NB4 (cell line): ENCODE measurements at places on chromosomes 7 and 10.

- peak; percentile 97 for DNase-seq
Observed at GRCh38 chr7:91880413-91881241, at the start of gene MTERF1. MTERF1 (minus strand) TSS chr7:91880702; CDS start chr7:91880083, 619 bp downstream.

DNA sequence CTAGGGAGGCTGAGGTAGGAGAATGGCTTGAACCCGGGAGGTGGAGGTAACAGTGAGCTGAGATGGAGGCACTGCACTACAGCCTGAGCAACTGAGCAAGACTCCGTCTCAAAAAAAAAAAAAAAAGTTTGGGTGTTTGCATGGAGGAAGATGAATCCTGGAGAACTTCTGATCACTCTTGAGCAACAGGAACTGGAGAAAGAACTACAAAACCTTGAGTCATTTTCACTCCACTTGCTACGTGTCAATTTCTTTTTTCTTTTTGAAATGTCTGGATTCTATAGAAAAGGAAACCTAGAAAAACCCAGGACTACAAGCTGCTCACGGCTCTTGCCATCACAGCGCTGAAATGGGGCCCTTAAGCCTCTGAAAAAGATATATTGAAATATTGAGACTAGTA lies 189.6 kb upstream of the NRP1 start:
- DNase-seq, result no peak

GRCh38 chr7:105940109-105940508 lies 23.0 kb upstream of the CDHR3 start:
- no peak for DNase-seq

DNA sequence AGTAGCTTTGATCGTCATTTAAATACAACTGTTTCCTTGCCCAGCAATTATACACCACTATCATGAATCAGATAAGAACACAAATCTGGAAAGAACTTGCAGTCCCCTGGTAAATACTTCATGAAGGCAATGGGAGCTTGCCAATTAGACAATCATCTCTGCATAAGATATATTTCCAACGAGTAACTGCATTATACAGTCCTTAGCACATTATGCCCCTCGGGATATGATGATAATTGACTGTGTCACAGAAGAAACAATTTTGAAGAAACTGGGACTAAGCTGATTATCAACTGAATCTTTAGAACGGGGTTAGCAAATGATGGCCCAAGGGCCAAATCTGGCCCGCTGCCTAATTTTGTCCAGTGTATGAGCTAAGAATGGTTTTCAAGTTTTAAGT lies 155.7 kb downstream of the TRIL start:
- DNase-seq, result no peak

GRCh38 chr10:68564712-68565111 lies 4.6 kb downstream of the TET1 start:
- DNase-seq, result no peak

DNA sequence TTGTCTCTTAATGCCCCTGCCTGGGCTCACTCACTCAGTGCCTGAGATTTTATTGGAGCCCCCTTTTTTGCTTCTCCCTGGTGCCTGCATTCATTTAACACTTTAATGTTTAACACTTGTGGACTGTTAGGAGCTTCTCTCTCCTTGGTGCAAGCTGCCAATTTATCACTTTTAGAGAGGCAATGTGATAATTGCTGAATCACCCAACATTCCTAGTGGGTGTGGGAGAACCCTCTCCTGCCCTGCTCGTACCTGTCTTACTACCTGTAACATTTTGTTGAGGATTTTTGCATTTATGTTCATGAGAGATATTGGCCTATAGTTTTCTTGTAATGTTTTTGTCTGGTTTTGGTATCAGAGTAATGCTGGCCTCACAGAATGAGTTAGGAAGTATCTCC lies 13.2 kb downstream of the STAM start:
- DNase-seq, result no peak
